IMR-90 (cell line): ENCODE measurements at places on chromosomes 6 and 20. TPM values are rescaled to one million over a fixed set of nuclear protein-coding genes. Genes with fewer than 3 reads are reported as not detected.

MAS1 gene
- not detected in 2 replicates for total RNA-seq

UBE2V1 gene
- total RNA-seq, result 20.1 and 41.4 TPM in 2 replicates

PGBD1 gene
- 6.3 and 6.9 TPM in 2 replicates for total RNA-seq

SERPINB6 gene
- 37.1 and 60.3 TPM in 2 replicates for total RNA-seq
